ENCODE measurements at places on chromosomes 3 and 15. TPM values are rescaled to one million over a fixed set of nuclear protein-coding genes. Genes with fewer than 3 reads are reported as not detected.

The SLC24A5 gene
- not detected for total RNA-seq

The GOLGA8M gene
- total RNA-seq = not detected

The ADAMTS7 gene
- total RNA-seq = 0.33 TPM

The IMPG2 gene
- 0.26 TPM for total RNA-seq

The SLC7A14 gene
- total RNA-seq = not detected

The PFKFB4 gene
- total RNA-seq = 11.4 TPM

The ARID3B gene
- total RNA-seq = 22.4 TPM

The ATP13A5 gene
- not detected for total RNA-seq

The DNASE1L3 gene
- not detected for total RNA-seq

The TRPM1 gene
- total RNA-seq = not detected

The SST gene
- total RNA-seq = 738 TPM

The A4GNT gene
- 1.8 TPM for total RNA-seq

The TNFAIP8L3 gene
- total RNA-seq = not detected

The DPPA4 gene
- total RNA-seq = not detected

The GOLGA8J gene
- not detected for total RNA-seq

The SLC22A13 gene
- not detected for total RNA-seq

The LRRN1 gene
- 1.6 TPM for total RNA-seq

The FSIP1 gene
- 0.33 TPM for total RNA-seq

The RLBP1 gene
- total RNA-seq = not detected

The CNTN3 gene
- 20.4 TPM for total RNA-seq

The CLDN16 gene
- not detected for total RNA-seq

Measured in body of pancreas (tissue), 4 donors.